Activated T-cell treated with anti-CD3 and anti-CD28 coated beads for 1 hour (primary cell): ENCODE measurements at places on chromosomes 7 and 10.

- DNase-seq: no peak
Observed at GRCh38 chr10:120929166-120929565, 78.0 kb downstream of the WDR11 start.

- no peak for DNase-seq
Observed at GRCh38 chr10:119428789-119429188, 113.7 kb downstream of the RGS10 start.

- DNase-seq: peak; percentile 58
Observed at GRCh38 chr7:157339777-157340677, 3.2 kb downstream of the DNAJB6 start.

DNA sequence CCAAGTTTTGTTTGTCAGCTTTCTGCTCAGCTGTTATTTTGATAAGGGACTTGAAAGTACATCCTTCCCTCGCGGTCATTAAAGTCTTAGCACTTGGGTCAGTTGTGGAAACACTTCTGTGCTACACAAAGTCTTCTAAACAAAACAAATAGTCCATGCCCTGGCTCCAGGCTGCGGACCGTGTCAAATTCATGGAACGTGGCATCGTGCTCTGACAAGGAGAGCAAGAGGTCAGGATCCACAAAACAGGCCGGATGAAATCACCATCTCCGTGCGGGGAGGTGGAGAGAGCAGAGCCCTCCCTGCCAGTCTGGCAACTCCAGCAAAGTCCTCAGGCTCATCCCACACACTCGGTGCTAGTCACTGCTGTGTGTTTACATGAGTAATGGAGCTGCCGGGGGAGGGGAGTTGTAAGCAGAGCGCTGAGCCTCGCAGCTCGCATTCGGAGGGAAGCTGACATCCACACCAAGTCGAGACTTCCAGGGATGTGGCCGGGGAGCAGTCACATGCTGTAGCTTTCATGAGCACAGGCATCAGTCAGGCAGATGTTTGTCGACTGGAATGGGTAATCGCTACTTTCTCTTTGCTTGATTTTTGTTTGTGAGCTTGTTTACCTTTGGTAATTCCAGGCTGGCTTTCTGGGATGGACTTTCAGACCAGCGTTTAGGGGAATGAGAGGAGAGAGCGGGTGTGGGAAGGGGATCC lies 147.6 kb downstream of the ARID5B start:
- DNase-seq: peak; percentile 29

- DNase-seq: no peak
Observed at GRCh38 chr7:14761510-14762296, 140.8 kb downstream of the DGKB start.
